ENCODE measurements at places on chromosomes 6 and 20.

DNA sequence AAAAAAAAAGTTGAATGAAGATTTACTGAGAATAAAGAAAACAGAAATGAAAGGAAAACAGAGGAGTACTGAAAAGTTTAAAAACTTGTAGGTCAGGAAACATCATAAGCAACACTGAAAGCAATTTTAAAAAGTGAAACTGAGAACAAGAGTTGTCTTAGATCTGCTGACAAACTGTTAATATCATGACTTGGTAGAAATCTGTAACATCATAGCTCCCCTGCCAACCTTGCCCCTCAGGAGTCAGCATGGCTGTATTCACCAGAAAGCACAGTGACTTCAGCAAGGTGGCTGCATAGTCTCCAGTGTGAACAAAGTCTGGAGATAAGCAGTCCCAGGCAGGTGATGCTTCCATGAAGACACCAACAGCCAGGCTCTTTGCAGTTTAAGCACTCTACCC is 5.3 kb downstream of the NAA20 start:
- no peak for DNase-seq

DNA sequence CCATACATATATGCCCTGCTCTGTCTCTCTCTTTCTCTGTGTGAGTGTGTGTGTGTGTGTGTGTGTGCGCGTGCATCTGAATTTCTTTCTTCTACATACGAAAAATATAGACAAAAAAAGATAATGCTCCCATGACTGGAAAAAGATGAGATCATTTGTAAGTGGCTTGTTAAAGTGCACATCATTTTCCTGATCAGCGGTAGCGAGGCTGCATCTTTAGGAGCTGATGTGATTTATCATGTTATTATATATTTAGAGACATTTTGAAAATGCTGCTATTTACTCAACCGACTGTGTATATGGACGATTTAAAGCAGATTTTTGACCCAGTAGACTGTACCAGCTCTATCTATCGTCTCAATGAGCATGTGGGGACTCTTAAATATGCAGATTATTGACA is 265.3 kb downstream of the TSHZ2 start:
- no peak for DNase-seq

GRCh38 chr6:149031201-149031858 is 284.5 kb downstream of the UST start:
- DNase-seq, result no peak

DNA sequence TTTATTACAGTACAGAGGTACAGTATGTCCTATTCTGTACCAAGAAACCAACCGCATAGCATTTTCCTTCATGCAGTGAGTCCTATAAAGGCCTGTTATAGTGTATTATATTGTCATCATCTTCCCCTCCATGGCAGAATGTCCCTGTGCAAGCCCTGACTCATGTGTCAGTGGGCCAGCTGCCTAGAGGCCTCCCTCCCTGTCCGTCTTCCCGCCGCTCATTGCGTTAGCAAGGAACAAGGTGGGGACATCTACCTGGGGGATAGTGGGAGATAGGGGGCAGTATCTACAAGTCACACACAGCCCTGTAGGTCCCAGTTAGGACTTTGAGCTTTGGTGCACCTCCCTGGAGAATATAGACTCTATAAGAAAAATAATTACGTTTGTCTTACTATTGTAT is 27.1 kb downstream of the ARFGEF2 start:
- no peak for DNase-seq

GRCh38 chr6:19501737-19502245 is 335.4 kb upstream of the ID4 start:
- no peak for DNase-seq

DNA sequence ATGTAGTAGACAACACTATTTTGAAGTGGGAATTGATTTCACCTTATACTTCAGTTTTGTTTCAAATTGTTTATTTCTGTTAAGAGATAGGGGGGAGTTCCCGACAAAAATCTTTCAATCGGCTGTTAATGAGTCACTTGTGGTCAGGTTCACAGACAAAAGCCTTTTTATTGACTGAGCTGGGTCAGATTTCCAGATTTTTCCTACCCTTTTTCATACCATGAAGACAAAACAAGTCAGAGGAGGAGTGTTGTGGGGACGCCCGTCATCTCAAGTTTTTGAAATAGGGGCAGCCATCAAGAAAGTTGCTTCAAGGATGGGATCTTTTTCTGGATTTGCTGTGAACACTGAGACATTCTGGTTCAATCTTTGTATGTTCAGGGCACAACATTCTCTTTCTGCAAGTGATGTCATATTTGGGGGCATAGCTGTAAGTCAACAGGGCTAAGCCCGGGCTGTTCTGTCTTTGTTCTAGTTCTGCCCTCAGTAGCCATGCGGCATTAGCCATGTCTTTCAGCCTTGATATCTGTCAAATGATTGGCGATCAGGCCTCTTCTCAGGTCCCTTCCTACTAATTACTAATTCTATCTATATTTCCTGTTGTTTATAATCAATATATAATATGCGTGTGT is 496.0 kb upstream of the MARCKS start:
- DNase-seq, result no peak

GRCh38 chr6:130473886-130474285 is 108.1 kb downstream of the TMEM200A start:
- no peak for DNase-seq

- DNase-seq, result no peak
These were observed 43.0 kb upstream of the PKHD1 start for GRCh38 chr6:52130440-52130839.

- no peak for DNase-seq
These were observed 637.6 kb upstream of the CHD6 start for GRCh38 chr20:42255821-42256220.

DNA sequence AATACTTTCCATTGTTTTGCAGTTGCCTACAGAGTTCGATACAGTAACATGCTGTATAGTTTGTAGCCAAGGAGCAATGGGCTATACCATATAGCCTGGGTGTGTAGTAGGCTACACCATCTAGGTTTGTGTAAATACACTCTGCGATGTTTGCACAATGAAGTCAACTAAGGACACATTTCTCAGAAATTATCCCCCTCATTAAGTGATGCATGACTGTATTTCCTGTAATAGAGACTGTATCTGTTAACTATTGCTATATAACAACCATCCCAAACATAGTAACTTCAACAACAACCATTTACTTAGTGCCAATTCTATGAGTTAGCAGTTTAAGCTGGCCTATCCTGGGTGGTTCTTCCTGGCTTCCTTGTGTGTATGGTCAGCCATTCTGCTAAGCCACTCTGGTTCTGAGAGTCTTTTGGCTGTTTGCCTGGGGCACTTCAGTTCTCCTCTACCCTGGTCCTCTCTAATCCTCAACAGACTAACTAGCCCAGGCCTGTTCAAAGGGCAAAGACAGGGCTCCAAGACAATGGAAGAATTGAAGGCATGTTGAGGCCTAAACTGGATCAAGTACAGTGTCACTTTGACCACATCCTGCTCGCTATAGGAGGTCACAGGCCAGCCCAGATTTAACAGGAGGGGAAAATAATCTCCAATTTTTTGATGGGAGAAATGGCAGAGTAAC is 124.0 kb downstream of the PLCB1 start:
- DNase-seq, result no peak

GRCh38 chr6:73339340-73339739 is 14.7 kb downstream of the DPPA5 start:
- DNase-seq, result no peak

DNA sequence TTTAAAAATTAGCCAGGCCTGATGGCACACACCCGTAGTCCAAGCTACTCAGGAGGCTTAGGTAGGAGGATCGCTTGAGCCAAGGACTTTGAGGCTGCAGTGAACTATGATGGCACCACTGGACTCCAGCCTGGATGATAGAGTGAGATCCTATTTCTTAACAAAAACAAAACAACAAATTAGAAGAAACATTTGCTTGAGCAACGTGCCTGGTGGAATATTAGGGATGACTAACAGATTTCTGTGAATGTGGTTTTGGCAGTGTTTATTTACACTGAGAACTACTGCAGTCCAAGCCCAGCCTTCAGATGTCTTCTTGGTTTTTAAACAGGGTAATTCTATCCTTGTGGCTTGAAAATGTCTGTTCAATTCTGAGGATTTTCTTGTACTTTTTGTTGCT is 9.2 kb downstream of the PPP1R3G start:
- DNase-seq, result no peak

- no peak for DNase-seq
These were observed 293.0 kb upstream of the PRDM1 start for GRCh38 chr6:105793130-105793529.

GRCh38 chr6:72032086-72032485 is 145.7 kb downstream of the RIMS1 start:
- DNase-seq, result no peak

- no peak for DNase-seq
These were observed 192.3 kb downstream of the TMEM200A start for GRCh38 chr6:130558131-130558530.

DNA sequence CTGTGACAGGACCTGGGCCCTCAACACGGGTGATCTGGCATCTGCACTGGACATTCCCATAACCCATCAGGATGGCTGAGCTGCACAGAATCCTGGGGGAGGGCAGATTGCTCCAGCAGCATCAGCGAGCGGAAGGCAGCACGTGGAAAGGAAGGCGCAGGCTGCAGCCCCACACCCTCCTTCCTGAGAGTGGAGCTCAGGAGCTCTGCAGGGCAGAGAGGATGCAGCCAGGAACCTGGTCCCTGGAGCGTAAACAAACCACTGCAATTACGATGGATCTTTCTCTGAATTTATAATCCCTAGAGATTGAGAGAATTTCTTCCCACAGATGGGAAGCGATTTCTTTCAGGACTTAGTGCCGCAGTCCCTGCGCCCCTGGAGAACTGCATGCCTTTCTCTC is 39.7 kb upstream of the EMILIN3 start:
- DNase-seq, result no peak

GRCh38 chr6:157368359-157369049 is 12.5 kb upstream of the ZDHHC14 start:
- DNase-seq, result no peak

- DNase-seq, result no peak
These were observed 9.2 kb upstream of the TFAP2A start for GRCh38 chr6:10424040-10424439.

DNA sequence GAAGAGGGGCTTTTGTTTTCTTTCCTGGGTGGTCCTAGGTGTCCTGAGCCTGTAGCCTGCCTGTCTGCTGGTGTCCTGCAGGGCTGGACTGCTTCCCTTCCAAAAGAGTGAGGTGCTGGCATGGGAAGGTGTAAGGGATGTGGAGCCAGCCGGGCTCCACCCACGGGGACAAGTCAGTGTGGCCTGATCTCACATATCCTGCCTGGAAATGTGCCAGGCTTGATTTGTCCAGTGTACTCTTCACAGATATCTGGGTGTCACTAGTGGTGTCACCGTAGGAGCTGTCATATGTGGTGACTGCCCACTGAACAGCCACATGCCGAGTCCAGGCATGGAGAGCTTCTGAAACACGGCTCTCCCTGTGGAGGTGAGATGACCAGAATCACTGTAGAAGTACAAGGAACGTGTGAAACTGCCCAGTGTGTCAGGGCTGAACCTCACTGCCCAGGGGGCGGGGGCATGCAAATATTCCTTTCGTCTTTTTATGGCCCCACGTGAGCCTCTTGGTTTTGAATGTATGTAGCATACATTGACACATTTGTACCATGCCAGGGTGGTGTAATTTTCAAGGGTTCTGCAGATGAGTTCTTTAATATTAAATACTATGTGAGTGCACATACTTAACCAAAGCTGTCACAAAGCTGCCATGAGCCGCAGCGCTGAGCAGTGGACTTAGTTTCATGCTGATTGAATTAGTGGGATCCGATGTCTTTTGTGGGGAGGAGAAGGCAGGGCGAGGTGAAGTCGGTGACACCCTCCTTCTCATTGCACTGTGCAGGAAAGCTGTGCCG is 55.8 kb downstream of the CDH4 start:
- no peak for DNase-seq

DNA sequence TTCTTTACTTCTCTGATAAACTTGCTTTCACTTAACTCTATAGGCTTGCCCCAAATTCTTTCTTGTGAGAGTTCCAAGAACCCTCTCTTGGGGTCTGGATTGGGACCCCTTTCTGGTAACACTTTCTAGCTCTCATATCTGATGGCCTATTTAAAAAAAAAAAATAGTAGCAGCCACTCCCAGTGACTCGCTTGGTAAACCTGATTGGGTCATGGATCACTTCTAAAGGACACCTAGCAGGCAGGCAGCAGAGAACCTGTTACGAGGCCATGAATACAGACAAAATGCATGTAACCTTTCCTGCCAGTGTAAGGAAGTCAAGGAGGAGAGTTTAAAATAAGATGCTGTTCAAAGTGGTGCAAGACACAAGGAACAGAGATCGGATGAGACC is 9.1 kb upstream of the SERPINB6 start:
- DNase-seq, result no peak

- DNase-seq, result no peak
These were observed 42.4 kb upstream of the EYA4 start for GRCh38 chr6:133198725-133199124.

- no peak for DNase-seq
These were observed 20.9 kb upstream of the DYNLRB1 start for GRCh38 chr20:34495307-34495706.

- no peak for DNase-seq
These were observed 23.9 kb downstream of the MAP7 start for GRCh38 chr6:136526196-136526930.

DNA sequence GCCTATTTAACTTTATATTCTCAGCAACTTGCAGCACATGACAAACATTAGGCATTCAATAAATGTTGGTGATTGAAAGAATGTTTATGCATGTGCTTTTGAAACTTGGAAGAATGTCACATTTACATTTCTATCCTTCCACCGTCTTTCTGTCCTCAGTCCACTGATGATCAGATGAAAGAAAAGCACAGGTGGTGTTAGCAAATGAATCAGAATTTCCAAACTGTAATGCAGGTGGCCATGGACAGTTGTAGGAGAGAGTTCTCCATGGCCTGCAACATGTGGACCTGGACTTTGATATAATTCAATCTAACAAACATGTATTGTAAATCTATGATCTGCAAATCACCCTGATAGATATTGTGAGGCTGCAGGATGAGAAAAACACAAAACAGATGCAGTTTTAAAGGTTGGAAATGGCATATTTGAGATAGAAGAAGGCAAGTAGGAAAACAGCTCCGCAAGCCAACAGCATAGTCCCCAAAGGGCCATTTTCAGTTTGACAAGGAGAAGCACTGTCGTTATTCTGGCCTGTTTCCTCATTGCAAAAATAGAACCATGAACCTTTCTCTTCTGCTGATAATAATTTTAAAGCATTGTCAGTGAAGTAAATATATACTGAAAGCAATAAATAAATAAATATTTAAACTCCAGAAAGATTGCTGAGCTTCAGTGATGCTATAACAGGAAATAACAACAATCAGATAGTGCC is 119.4 kb downstream of the AIG1 start:
- DNase-seq, result no peak

- no peak for DNase-seq
These were observed 4.2 kb upstream of the ITPR3 start for GRCh38 chr6:33616913-33617312.

DNA sequence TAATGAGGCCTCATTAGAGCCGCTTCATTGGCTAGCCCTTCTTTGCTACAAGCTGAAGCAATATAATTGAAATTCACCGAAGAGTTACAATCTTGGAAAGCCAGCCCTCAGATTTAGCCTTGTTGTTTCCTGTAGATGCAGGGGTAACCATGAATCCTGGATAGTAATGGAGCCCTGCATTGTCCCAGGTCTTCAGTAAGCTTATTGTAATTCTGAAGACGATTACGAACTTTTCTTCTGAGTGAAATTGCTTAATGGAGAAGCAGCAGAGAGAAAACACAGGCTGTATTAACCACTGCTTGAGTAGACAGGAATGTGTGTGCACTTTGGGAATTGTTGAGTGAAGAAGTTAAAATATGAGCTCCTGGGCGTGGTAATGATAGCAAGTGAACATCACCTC is 26.3 kb upstream of the NAA20 start:
- DNase-seq, result no peak
